Right ventricle myocardium superior (tissue), 1 donor: ENCODE measurements at places on chromosomes 2 and 18.
A peak's percentile ranks its signal among the peaks of the same experiment; 100 is the strongest.

- DNase-seq, result no peak
Observed at GRCh38 chr2:16641509-16641908, 24.1 kb downstream of the CYRIA start.

GRCh38 chr2:240502430-240503121 is 55.2 kb downstream of the ANKMY1 start:
- no peak for DNase-seq

DNA sequence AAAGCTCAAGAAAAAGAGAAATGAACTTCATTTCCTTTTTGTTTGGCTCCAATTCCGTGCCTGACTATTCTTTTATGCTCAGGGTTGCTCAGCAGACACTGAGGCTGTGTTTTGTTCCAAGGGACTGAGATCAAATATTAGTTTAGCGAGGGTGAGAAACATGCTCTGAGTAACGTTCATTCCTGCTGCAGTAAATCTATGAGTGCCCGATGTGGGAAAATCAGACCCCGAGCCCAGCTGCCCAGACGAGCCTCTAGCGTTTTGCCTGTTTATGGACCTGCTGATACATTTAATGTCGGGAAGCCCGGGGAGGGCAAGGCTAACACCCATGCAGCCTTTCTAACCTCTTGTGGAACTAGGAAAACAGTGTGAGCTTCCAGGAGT is 119.2 kb downstream of the VAPA start:
- no peak for DNase-seq

DNA sequence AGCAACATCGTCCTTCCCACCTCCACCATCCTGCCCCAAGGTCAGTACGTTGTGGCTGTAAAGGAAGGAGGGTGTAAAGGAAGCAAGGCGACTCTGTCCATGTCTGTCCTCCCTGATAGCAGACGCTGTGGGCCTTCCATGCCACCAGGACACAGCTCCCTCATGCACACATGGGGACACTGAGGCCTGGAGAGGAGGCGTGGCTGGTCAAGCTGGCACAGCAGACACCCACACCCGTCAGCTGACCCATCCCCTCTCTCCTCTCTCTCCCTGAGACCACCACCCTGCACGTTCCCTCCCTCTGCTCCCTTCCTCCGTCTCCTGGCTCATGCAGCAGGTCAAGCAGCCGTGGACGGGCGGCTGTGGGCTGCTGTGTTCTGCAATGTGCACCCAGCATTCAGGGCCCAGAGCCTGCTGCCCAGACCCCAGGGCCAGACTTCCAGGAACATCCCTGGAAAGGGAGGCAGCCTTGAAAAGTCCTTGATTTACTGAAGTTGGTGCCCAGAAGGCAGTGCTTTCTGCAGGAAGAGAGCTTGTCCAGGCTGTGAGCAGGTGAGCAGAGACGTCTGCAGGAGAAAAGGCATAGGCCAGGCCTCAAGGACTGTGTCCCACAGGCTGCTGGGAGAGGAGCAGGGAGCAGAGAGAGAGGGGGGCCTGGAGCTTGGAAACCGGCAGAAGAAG is 133.6 kb downstream of the DDX1 start:
- no peak for DNase-seq

GRCh38 chr2:42844901-42845821 is 52.8 kb upstream of the HAAO start:
- peak; percentile 61 for DNase-seq

- DNase-seq, result no peak
Observed at GRCh38 chr2:118902266-118903028, 39.5 kb upstream of the MARCO start.

GRCh38 chr2:224055101-224055500 is 16.0 kb upstream of the SERPINE2 start:
- DNase-seq, result no peak

- peak; percentile 68 for DNase-seq
Observed at GRCh38 chr2:231294116-231294515, 95.7 kb downstream of the ARMC9 start.

DNA sequence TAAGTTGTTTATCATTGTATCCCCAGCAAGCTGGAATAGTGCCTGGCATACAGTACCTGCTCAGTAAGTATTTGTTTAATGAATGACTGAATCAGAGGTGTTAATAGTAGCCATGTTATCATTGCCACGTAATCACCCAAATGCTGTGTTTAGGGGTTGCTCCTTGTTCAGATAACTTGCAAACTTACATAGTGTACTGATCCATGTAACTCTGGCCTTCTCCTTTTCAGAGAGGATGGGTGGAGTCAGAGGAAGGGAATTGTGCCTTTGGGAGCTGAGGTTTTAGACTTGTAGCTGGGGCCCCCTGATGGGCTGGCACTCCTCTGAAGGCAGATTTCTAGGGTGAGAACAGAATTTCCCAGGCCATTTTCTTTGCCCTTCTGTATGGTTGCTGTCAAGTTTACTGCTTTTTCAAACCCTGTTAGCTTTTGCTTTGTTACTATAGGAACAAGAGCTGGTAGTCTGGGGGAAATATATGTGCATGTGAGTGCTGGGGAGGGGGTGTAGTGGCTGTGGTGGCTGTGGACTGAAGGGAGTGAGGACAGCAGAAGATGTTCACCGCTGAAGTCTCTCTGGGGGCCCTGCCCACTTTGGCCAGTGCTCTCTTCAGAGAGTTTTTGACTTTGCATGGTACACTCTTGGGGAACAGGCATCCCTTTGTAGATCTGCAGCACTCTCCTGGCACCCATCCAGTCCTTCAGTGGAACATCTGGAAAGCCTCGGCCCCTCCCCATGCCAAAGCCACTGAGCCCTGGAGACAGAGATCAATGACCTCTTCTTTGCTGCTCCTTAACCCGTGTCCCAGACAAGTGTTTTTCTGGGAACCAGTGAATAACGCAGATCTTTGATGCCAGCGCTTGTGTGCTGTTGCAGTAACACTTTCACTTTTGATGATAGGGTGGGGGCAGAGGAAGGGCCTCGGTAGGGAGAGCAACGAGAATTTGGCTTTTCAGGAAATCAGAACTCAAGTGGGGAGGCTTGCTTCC is 209.0 kb downstream of the PRKCE start:
- peak; percentile 68 for DNase-seq
